Activated effector memory CD4-positive, alpha-beta T cell treated with anti-CD3 and anti-CD28 coated beads, Interleukin-2, amount 50 U/mL, for 16 hours (primary cell): ENCODE measurements at places on chromosomes 3 and 15.
A peak's percentile ranks its signal among the peaks of the same experiment; 100 is the strongest.

GRCh38 chr3:193207290-193208273 lies 33.4 kb upstream of the PLAAT1 start:
- DNase-seq = no peak

DNA sequence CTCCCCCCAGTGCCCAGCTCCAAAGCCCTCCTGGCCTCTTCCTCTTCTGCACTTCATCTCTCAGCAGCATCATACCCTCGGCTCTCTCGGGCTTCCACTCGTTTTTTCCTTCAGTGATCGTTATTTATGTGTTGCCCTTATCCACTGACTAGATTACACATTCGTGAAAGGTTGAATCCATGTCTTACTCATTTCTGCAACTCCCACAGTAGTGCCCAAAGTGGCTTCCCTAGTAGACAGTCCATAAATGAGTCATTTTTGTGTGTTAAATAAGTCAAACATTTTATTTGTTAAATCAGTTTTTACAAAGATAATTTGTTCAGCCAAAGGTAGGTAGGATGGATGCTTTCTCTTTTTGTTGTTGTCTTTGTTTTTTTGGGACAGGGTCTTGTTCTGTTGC lies 87.4 kb downstream of the CRTC3 start:
- no peak for DNase-seq

DNA sequence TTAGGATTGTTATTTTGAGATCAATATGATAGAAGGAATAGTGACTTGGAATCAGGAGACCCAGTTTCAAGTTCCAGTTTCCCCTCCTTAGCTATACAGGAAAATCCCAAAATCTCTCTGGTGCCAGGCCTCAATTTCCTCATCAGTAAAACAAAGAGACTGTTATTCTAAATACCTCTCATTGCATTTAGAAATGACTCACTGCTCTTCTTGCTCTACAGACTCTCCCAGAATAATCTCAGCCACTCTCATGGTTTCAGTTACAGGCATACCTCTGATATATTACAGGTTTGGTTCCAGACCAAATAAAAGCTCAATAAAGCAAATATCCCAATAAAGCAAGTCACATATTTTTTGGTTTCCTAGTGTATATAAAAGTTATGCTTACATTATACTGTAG lies 28.3 kb downstream of the IMPG2 start:
- no peak for DNase-seq

GRCh38 chr3:186361762-186362536 lies at the start of gene DGKG:
Gene DGKG (minus strand): TSS chr3:186362234. CDS start chr3:186320459, 41,775 bp downstream.
- DNase-seq = peak; percentile 65

- DNase-seq = no peak
These were observed 39.2 kb downstream of the GPR176 start for GRCh38 chr15:39880718-39881387.

DNA sequence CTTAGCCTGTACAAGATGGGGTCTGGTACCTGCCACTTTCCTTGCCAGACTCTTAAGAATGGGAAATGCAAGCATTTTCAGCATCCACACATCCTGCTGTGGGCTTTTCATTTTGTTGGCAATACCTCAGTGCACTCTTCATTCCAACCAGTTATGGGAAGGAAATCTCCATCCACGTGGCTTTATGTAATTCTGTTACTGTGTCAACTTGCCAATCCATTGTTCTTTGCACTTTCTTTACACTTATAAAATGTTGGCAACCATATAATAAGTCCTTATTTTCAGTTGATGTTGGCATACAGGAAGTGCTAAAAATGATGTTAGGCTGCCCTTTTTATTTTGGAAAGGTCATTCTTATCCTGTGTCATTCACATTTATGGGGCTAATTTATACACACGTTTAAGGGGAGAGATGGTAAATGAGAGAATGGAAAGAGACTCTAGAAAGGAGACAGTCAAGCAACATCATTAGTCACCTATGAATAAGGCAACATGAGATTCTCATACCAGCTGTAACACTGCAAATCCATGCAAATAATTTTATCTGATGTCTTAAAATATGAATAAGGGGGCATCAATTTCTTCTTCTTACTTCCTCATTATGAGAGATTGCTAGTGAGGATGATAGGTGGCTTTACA lies 238.7 kb downstream of the CHST2 start:
- DNase-seq = no peak

DNA sequence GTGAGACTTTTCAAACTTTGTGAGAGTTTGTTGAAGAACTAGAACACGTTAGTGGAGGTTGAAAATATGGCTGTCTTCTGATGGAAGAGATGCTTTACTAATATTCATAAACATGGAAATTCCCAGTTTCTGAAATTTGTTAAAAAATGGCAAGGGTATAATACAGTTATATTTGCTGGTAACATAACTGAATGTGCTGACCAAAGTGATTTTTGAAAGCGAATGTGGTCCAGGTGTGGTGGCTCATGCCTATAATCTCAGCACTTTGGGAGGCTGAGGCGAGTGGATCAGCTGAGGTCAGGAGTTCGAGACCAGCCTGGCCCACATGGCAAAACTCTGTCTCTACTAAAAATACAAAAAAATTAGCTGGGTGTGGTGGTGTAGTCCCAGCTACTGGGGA lies 18.1 kb downstream of the FXR1 start:
- no peak for DNase-seq

DNA sequence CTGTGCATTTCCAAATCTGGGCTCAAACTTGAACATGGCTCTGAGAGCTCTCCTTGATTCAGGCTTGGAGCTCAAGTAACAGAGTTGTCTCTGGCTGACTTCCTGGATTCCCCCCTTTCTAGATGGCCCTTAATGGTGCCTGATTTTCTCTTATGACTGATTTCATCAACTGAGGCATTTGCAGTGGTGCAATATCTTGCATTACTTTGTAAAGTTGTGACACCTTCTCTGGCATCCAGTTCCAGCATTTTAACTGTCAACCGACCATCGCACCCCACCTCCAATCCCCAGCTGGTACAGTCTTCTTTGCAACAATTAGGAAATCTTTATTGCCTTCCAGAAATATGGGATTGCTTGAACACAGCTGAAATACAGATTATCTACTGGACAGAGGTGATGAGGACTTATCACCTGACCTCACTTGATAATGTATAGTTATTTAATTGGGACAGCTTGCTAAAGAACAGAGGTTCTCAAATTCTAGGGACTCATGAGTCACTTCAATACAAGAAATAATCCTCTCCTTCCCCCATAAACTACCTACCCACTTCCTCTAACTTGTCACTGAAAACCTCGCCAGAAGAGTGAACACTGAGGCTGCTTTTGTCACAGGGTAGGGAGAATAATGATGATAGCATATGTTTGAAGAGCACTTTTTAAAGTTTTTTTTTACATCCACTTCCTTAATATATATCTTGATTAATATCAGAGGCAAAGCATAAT lies 41.8 kb downstream of the FILIP1L start:
- DNase-seq = no peak

DNA sequence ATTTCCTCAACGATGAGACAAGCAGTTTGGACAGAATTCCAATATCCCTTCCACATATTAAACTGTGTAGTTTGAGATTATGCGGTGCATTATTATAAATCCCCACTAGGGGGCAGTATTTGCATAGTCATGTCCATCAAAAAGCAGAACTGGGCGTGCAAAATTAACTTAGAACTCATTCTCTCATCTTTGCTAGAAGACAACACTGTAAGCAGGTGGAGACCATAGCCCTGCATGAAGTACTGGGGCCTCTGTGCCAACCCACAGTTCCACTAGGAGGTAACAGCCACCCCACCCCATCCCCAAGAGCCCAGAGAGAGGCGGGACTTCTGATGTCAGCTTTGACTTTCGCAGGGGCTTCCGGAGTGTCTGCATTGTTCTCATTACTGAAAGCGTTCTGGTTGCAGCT lies 106.6 kb upstream of the TMC3 start:
- no peak for DNase-seq

- peak; percentile 53 for DNase-seq
These were observed 40.0 kb upstream of the TMCC1 start for GRCh38 chr3:129933471-129933870.
